ENCODE measurements at places on chromosomes 1 and 21.

DNA sequence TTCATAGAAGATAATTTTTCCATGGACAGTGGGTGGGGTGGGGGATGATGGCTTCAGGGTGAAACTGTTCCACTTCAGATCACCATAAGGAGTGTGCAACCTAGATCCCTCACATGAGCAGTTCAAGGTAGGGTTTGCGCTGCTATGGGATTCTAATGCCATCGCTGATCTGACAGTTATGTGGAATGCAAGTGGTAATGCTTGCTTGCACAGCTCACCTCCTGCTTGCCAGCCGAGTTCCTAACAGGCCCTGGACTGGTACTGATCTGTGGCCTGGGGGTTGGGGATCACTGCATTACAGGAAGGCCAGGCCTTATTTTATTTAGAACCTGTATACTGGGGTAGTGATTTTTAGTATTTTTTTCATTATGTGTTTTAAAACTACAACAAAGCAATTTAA, 22.0 kb downstream of the MAN1A2 start:
- DNase-seq: no peak

DNA sequence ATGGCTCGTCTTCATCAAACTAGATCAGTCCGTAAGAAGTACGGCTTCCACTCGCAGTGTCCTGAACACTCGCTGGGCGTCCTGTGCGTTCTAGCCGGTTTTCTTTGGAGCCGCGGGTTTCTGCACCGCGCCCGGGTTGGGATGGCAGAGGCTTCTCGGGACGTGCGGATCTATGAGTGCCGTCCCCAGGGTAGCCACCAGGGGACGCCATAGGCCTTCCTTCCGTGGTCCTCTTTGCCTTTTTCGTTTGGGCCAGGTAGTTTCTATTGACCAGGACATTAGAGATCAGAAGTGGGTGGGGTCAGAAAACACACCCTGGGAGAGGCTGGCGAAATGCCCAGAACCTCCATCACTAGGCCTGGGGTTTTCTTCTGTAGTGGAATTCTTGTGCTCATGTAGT, 273.8 kb downstream of the FAM72C start:
- DNase-seq: peak; percentile 5

DNA sequence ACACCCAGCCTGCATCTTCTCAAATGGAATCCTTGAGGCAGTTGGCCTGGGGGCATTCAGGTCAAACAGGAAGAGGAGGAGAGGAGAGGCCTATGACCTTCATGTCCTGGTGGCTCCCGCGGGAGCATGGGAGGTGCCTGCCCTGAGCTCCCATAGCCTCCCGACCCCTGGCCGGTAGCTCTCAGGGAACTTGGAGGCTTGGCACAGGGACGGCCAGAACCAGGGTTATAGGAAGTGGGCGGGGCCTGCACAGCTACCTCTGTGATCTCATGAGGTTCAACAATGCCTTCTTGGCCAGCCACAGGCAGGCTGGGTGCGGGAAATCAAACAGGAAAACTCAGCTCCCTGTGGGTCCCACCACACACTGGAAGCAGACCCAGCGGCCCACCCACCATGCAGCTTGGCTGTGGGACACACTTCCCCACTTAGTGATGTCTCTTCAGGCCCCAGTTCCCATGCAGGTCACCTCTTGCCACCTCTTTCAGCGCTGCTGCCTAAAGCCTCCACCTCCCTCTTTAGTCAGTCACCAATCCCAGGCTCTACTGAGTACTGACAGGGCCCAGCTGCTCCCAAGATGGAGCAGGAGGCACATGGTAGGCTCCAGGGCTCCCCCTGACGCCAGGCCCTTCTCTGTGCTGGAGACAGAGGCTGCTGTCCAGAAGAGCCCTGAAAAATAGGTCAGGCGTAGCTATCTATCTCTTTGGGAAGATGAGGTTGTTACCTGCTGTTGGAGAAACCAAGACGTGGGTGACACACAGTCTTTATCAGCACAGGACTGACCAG, at the start of gene SLFNL1:
Gene SLFNL1 (minus strand): TSS at position 200 of the 783 bp plus-strand sequence. CDS start 1,065 bp downstream, outside the sequence.
- DNase-seq: no peak

DNA sequence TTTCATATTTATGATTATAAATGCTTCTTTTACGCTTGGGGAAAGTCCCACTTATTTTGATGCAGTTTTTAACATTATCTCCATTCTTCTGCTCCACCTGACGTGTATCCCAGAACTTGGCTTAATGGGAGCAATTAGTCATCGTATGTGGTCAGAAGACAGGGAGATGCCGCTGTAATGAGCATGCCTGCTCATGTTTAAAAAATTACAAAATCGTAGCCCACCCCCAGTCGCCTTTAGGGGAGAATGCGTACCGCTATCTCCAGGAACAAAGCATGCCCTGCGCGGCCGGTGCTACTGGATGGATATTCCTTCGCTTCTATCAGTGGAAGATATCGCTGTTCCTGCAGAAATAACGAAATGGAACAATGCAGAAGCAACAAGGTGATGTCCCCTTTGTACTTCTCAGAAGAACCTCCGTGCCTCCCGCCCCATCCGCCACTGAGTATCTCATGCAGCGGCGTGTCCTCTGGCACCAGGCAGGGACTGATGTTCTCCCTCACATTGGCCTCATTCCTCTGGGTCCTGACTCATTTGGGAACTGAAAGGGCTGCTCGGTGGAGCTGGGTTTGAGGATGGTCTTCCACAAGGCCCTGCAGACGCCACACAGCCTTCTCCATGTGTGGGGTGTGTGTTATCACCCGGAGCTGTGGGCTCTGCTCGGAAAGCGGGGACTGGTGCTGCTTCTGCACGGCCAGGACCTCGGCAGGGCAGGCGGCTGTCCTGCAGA, 116.3 kb upstream of the COL6A1 start:
- no peak for DNase-seq

DNA sequence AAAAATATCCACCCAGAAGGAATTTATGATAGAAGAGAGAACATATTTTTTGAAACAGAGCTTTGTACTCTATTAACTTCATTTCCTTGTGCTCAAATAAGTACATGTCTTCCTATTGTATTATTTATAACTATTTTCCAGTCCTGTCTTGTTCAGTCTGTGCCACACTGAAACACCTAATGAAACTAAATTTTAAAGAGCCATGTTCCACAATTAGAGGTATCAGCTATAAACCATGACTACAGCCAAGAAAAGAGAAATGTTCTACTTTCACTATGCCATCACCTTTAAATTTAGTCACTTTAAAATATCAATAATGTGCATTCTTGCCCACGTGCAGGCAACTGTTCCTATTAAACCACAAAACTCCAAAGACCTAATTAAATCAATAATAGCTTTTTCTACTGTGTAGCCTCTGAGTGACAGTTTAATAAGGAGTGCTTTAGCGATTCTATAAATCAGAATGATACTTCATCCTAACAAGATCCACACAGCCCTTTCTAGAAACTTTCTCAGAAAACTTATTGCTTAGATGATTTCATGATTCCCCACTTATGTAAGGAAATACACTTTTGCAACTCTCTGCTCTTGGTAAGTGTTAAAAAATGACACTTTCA, 404.9 kb upstream of the CHRM3 start:
- no peak for DNase-seq

- no peak for DNase-seq
These were observed 315.5 kb downstream of the GPATCH2 start for GRCh38 chr1:217315346-217315745.

- no peak for DNase-seq
These were observed 156.0 kb downstream of the COL24A1 start for GRCh38 chr1:86000601-86001000.

DNA sequence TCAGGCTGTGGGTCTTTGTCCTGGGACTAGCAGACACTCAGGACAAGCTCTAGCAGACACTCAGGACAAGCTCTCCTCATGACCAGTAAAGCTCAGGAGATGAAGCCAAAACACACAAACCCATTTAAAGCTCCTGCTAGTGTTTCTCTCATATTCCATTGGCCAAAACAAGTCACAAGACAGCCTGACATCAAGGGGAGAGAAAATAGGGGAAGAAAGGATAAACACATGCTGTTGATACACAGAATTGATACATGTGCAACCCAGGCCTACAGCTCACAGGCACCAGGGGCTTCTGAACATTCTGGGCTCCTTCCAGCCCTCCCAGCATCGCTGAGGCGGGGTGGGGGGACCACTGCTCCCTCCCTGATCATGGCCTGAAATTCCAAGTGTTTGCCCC, 35.3 kb downstream of the ATF3 start:
- DNase-seq: no peak

GRCh38 chr1:71561206-71561605, 480.4 kb upstream of the ZRANB2 start:
- no peak for DNase-seq

- DNase-seq: no peak
These were observed 107.4 kb upstream of the MAGI3 start for GRCh38 chr1:113282893-113283285.

- no peak for DNase-seq
These were observed 78.2 kb downstream of the DNTTIP2 start for GRCh38 chr1:93800856-93801255.

DNA sequence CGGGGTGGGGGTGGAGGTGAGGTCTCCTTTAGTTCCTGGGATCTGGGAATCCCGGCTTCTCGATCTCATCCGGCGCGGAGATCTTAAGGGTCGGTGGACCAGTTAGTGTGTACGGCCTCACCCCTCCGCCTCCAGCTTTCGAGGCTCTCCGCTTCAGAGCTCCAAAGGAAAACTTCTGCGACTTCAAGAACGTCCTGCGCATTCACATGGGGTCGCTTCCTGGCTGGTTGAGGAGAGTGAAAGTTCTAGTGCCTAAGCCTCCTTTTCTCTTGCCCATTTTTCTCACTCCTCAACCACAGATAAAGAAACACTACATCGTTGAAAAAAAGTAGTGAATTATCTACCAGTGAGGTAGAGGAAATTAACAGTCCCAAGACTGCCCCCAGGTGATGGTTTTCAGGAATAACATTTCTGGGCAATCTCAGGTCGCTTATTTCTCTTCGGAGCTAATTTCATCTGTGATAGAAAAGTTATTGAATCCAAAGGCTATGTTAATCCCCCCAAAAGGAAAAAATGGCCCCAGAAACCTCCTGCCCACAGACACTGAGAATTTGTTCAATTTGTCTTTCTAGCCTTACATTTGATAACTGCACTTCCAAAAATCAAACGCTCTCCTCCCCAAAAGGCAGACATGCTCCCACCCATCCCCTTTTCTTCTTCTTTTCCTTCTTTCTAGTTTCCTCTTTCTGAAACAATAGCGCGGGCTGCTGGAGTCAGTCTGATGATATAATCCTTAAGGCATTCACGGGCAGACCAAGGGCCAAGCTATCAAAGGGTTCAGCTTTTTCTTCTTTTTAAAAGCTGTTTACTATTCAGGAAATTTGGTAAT, 20.6 kb upstream of the TBX15 start:
- no peak for DNase-seq
